ENCODE measurements at places on chromosomes 3 and 15.

DNA sequence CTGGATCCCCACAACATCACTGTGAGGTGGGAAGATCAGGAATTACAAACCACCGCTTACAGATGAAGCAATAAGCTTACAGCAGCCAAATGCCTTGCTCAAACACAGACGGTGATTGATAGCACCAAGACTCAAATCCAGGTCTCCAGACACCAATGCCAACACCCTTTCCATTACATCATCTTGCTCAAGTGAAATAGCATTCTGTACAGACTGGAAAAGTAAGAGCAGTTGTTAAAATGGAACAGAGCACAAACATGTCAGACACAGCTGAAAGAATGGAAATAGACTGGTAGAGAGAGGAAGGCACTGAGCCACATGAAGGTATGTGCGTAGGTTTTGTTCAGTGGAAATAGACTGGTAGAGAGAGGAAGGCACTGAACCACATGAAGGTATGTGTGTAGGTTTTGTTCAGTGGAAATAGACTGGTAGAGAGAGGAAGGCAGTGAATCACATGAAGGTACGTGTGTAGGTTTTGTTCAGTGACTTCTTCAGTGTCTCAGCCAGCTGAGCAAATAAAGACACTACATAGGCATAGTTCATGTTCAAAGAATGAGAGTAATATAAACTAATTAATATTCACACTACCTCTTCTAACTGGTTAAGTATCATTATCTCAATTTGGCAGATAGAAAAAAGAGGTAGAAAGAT lies 15.6 kb downstream of the CLDN1 start:
- peak; percentile 10 for DNase-seq

DNA sequence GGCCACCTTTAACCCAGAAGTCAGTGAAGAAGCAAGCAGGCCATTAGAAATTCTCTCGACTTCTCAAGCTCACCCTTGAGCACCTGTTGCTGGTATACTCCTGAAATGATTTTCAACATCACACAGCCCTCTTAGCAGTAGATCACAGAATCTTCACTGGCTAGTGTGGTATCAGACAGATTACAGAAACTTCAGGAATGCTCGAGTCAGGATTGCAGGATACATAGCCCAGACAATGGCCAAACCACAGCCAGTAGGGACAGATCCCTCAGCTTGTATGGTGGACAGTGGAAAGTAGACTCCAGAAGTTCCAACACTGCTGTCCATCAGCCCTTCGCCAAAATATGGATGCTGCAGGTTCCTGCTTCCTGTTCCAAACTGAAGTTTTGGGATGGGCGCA lies 4.5 kb upstream of the KLHL40 start:
- DNase-seq = no peak

DNA sequence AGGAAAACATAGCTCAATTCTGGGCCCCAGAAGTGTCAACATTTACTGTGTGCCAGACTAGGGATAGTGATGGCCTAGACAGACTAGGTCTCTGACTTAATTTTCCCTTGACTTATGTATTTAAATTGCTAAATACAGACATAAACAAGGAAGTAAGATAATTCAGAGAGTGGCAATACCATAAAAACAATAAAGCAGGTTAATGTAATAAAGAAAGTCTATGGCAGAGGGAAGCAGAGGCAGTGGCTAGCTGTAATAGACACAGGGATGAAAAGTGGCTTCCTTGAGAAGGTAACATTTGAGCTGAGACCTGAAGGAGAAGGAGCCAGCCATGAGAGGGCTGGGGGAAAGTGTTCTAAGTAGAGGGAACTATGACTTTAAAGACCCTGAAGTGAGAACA lies 95.7 kb downstream of the TNIK start:
- DNase-seq = no peak

DNA sequence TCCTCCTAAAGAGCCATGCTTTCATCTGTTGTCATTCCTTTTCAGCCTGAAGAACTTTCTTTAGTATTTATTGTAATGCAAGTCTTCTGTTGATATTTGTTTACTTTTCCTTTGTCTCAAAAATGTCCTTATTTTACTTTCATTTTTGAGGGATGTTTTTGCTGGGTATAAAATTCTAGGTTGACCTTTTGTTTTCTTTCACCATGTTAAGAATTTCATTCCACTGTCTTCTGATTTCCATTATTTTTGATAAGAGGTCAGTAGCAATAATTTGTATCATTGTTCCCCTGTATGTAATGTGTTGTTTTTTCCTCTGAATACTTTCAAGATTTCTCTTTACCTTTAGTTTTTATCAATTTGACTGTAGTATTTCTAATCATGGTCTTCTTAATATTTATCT lies 91.1 kb downstream of the RSRC1 start:
- no peak for DNase-seq

DNA sequence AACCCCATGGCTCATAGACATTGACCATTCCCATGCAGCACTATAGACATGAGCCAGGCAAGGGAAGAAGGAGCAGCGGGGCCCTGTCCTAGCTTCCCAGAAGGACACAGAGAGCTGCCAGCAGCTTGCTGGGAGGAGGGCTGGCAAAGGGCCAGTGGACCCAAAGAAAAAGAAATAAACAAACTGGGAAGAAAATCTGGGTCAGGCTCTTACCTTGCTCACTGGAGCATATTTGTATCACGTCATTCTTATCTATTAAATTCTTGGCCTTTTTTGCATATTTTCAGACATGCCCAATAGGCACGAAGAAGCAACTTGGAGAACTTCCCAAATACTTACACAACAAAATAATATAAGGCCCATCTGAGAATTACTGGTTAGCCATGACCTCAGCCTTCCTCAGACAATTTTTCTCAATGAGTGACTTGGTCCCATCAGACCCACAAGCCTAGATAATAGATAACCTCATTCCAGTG lies 28.4 kb downstream of the RASGRP1 start:
- DNase-seq = no peak

GRCh38 chr3:158711886-158712285 lies 20.4 kb downstream of the RARRES1 start:
- DNase-seq = no peak

- DNase-seq = no peak
Observed at GRCh38 chr3:156554515-156554841, 439 bp downstream of the SSR3 start.

- DNase-seq = no peak
Observed at GRCh38 chr3:23170291-23170690, 32.8 kb upstream of the UBE2E2 start.

GRCh38 chr15:25239471-25240345 lies 199.1 kb downstream of the UBE3A start:
- DNase-seq = no peak

- DNase-seq = no peak
Observed at GRCh38 chr3:134526319-134526718, 40.5 kb downstream of the CEP63 start.

- no peak for DNase-seq
Observed at GRCh38 chr3:44019736-44020135, 221.9 kb upstream of the TOPAZ1 start.

DNA sequence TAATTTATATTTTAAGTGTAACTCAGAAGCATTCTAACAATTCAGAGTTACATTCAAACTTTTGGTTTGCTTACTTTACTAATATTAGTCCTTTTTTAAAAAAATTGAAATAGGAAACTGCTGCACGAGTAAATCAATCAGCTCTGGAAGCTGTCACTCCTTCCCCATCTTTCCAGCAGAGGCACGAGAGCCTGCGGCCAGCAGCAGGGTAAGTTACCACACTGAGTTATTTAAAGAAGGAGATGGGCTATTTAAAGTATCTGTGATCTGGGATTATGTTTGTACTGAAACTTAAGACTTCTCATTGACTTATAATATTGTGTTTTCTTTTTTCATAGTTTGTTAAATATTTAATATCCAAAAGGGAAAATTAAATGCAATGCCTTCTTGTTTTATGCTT lies 29.3 kb downstream of the APPL1 start:
- DNase-seq = no peak

GRCh38 chr3:143307613-143308183 lies 188.1 kb downstream of the CHST2 start:
- no peak for DNase-seq

GRCh38 chr3:8094415-8094814 lies 407.2 kb upstream of the LMCD1 start:
- DNase-seq = no peak

- DNase-seq = no peak
Observed at GRCh38 chr3:173287361-173287760, 110.2 kb upstream of the NLGN1 start.
